ENCODE measurements at places on chromosomes 7 and 10.

- no peak for DNase-seq
Measured at GRCh38 chr7:84547331-84547730, 352.7 kb upstream of the SEMA3A start.

DNA sequence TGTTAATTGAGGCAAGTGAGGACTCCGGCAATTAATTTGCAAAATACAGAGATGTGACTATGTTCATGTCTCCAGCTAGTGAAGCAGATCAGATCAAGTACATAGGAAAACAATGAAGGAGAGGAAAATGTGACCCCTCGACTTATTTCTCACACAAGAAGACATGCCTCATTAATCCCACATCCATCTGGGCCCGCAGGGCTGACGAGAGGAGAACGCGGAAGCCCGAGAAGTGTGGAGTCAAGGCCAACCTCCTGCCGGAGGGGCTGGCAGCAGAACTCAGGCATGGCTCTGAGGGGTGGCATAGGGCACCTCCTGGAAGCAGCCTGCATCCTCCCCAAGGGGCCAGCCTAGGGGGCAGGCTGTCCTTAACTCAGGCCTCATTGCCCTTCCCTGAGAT lies 54.4 kb downstream of the ZNF503 start:
- no peak for DNase-seq

DNA sequence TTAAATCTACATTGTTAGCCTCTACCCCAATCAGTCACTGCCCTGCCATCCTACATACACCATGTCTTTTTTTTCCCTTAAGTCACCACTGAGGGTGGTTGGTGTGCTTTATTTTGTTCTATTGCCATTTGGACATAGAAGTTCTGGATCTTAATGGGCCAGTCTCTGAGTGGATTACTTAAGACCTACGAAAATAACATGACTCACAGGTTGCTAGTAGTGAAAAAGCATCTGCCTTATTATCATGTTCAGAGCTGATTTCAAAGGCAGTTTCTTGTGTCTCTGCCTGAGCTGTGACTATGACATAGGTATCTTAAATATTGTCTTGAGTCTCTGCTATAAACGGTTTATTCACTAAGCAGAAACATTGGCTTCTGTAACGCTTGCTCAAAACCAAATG lies 410.8 kb downstream of the MDFIC start:
- DNase-seq, result no peak

- no peak for DNase-seq
Measured at GRCh38 chr7:132035517-132036362, 479.3 kb upstream of the PODXL start.

- DNase-seq, result no peak
Measured at GRCh38 chr10:21160116-21160515, 263.0 kb upstream of the NEBL start.

GRCh38 chr10:104498347-104499081 lies 142.6 kb upstream of the SORCS3 start:
- no peak for DNase-seq

DNA sequence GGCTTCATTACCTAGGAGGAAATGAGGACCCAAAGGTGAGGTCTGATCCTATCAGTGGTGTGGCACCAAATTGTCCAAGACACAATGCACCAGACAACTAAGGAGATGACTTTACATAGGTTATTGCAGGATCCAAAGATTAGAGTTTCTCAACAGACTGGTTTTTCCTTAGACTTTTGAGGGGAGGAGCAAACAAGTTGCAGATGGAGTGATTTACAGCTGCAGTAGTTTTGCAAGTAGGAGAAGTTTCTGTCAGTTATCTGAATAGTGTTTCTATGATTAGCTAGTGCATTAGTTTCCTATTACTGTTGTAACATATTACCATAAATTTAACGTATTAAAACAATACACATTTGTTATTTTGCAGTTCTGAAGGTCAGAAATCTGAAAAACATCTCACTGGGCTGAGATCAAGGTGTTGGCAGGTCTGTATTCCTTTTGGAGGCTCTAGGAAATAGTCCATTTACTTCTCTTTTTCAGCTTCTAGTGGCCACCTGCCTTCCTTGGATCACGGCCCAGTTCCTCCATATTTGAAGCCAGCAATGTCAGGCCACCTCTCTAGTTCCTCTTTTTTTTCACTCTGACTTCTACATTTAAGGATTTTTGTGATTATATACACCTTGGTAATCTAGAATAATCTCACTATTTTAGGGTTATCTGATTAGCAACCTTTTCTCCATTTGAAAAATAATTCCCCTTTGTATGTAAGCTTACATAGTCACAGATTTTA lies 994.9 kb downstream of the REEP3 start:
- DNase-seq, result no peak

DNA sequence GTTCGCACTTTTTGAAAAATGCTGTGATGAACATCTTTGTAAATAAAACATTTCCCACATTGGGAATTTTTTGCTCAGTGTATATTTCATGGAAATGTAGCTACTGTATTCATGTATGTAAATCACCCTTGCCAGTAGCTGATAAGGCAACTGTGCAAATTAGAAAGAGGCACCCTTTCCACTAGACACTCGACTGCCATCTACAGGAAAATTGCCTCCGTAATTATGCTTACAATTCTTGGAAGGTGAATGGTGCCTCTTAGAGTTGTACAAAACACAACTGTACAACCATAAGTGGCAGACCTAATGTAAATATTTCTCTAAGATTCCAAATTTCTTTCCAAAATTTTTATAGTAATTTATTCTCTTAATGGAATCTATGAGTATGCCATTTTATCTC lies 491.7 kb downstream of the CCSER2 start:
- no peak for DNase-seq

DNA sequence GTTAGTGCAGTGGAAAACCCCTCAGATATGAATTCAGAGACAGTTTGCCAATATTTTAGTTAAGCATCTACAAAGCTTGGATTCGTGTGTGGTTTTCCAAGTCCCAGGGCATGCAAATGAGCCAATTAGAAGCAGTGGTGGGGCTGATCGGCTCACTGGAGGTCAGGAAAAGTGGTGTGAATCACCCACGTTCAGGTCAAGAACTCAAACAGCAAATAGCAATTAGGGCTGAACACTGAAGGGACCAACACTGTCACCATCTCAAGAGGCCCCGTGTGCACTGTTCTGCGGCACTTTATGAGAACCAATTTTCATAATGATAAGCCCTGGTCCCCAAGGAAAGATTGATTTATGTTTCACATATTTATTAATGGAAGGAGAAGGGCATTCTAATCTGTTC lies 68.9 kb downstream of the ADARB2 start:
- DNase-seq, result no peak

DNA sequence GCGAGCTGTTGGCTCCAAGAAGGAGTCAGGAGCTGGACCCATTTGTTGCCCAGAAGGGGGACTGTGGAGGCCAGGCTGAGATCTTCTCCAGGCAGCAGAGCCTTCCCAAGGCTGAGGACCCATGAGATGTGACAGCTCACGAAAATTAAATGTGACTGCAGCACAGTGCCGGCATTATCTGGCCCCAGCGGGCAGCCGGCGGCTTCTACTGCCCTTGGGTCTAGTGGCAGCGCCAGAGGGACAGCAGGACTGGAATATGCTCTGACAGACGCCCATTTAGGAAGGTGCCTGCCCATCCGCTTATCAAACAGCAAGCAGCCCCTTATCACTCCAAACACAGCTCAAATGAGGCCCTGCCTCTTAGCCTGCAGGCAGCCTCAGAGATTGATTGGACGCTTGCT lies 122.9 kb upstream of the LYZL2 start:
- no peak for DNase-seq

DNA sequence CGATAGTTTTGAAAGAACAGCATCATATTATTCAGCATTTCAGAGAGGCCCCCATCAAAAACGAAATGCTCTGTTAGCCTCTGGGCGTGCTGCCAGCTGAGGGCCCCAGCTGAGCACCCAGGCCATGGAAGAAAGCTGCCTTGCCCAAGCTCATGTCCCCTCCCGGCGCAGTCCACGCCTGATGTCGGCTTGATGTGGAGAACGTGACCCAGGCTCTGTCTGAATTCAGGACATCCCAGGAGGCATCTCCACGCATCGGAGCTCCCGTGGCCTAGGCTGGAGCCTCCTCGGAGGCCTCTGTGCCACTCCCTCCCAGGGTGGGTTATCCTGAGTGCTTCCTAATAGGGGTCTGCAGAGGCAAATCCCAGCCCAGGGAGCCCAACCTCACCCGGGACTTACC lies 218.3 kb upstream of the AKR1E2 start:
- no peak for DNase-seq

DNA sequence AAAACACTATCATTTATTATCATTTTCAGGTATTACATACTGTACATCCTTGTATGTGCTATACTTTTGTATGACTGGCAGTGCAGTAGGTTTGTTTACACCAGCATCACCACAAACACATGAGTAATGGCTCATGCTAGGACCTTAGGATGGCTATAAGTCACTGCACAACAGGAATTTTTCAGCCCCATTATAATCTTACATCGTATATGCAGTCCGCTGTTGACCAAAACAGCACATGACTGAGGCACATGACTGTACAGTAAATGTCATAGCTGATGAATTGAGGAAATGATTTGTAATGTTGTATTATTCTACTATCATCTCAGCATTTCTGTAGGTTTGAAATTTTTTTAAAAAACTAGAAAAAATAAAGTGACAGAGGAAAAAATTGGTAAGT lies 38.6 kb downstream of the BPGM start:
- no peak for DNase-seq

DNA sequence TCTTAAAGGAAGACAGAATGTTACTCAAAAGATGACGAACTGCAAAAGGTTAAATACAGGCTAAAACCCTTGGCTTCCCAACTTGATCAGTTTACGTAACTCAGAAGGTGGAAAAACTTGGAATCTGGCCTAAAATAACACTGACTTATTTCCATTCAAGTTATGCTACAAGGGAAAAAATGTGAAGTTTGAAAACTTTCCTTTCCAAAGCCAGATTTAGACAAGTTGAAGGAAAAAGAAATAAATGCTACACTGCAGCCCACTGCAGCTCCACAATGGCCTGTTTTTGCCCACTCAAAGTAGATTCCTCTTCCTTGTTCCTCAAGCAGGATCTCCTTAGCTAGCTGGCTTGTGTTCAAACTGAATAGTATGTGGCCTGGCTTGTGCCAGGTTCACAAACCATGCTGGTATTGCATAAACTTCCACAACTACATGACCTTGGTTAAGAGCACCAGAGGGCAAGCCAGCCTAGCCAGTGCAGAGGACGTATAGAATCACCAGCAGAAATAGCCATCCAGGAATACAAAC lies 166.2 kb downstream of the CPEB3 start:
- peak; percentile 88 for DNase-seq

GRCh38 chr10:75770626-75771081 lies 339.2 kb downstream of the LRMDA start:
- DNase-seq, result no peak

- DNase-seq, result peak; percentile 46
Measured at GRCh38 chr10:76456197-76456596, 1024.8 kb downstream of the LRMDA start.

- peak; percentile 82 for DNase-seq
Measured at GRCh38 chr10:6086375-6087233, 2.2 kb upstream of the RBM17 start.

GRCh38 chr10:1151076-1152033 lies 95.2 kb downstream of the WDR37 start:
- no peak for DNase-seq

- no peak for DNase-seq
Measured at GRCh38 chr7:112488264-112488552, 7.4 kb downstream of the LSMEM1 start.

DNA sequence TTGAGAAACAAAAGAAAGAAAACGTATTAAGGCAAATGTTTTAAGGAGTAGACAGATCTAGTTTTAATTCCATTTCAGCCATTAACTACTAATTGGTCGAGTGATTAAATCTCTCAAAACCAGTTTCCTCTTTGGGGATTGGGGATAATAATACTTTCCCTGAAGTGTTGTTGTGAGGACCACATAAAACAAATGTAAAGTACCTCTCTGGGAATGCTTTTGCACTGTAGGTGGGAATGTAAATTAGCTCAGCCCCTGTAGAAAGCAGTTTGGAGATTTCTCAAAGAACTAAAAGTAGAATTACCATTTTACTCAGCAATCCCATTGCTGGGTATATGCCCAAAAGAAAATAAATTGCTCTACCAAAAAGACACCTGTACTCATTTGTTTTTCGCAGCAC lies 36.0 kb upstream of the PPP1R3C start:
- DNase-seq, result no peak

DNA sequence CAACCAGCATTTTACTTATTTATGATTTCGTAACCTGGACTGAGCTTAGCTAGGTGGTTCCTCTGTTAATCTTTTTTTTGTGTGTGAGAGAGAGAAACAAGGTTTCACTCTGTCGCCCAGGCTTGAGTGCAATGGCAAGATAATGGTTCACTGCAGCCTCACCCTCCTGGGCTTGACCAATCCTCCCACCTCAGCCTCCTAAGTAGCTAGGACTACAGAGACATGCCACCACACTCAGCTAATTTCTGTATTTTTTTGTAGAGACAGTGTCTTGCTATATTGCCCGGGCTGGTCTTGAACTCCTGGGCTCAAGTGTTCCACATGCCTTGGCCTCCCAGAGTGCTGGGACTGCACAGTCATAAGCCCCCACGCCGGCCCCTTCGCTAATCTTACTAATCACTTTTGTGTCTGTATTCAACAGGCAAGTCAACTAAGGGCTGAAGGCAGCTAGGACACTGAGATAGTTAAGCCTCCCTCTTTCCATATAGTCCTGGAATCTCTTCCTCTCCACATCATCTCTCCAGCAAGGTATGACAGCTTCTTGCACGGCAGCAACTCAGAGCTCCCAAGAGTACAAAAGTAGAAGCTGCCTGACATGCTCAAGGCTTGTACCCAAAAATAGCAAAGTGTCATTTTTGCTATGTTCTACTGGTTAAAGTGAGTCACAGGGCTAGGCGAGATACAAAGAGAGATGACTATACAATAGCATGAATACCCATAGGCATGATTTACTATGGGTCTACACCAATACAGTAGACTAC lies 11.3 kb downstream of the KMT2C start:
- DNase-seq, result peak; percentile 46
